ENCODE measurements at places on chromosomes 16 and 17.

GRCh38 chr16:1290063-1290501 lies 19.4 kb upstream of the UBE2I start:
- DNase-seq = no peak

DNA sequence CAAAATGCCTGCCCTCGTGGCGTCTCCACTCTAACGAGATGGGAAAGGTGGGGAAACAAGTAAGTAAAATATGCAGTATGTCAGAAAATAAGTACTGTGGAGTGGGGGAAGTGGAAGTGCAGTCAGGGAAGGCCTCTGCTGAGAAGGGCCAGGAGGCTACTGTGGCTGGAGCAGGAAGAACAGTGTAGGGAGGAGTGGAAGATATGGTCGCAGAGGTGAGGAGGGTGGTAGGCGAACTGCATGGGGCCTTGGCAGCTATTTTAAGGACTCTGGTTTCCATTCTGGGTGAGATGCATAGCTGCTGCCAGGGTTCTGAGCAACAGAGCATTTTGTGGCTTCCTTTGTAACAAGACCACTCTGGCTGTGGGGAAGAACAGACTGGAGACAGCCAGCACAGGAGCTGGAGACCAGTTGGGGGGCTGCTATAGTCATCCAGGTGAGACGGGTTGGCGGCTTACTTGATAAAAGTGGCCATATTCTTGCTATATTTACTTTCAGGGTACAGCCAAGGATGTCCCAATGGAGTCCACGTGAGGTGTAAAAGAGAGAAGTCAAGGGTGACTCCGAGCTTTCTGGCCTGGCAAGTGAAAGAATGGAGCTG lies 42.6 kb downstream of the CYTH1 start:
- DNase-seq = no peak

DNA sequence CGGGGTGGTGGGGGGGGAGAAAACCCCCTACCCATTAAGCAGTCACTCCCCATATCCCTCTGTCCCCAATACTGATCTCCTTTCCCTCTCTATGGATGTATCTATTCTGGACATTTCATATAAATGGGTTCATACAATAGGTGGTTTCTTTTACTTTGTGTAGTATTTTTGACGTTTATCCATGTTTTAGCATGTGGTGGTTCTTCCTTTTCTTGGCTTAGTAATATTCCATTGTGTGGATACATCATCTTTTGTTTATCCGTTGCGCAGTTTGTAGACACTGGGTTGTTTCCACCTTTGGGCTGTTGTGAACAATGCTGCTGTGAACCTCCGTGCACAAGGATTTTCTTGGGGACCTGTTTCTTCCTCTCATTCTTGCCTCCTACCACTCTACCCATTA lies 12.6 kb downstream of the LDHD start:
- no peak for DNase-seq

DNA sequence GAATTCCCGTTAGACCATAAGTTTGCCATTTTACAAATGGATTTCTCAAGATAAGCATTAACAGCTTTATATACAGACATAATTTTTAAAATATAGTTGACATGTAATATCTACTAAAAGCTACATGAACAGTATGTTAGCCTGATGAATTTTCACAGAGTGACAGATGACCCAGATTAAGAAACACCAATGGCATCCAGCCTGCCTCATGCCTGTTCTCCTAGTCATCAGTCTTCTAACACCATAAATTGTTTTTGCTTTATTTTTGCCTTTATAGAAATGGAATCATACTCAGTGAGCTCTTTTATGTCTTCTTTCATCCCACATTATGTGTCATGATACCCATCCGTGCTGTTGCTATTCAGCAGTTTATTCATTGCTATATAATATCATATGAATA lies 80.0 kb downstream of the ATF7IP2 start:
- DNase-seq = no peak

Measured in type B pancreatic cell (in vitro differentiated cells).